ENCODE measurements at places on chromosomes 1 and 21. TPM values are rescaled to one million over a fixed set of nuclear protein-coding genes. Genes with fewer than 3 reads are reported as not detected.

The MTR gene
- total RNA-seq, result 48.5 TPM

The RIPK4 gene
- under 0.01 TPM for total RNA-seq

The HCN3 gene
- 27.2 TPM for total RNA-seq

The GJA9 gene
- not detected for total RNA-seq

The TFF1 gene
- not detected for total RNA-seq

The CFHR2 gene
- not detected for total RNA-seq

The IL19 gene
- not detected for total RNA-seq

The SYDE2 gene
- 3.1 TPM for total RNA-seq

The TRIM63 gene
- not detected for total RNA-seq

The MACO1 gene
- 73.2 TPM for total RNA-seq

The CDC14A gene
- 5.9 TPM for total RNA-seq

The FCRL2 gene
- not detected for total RNA-seq
